ENCODE measurements at places on chromosomes 2 and 18.

DNA sequence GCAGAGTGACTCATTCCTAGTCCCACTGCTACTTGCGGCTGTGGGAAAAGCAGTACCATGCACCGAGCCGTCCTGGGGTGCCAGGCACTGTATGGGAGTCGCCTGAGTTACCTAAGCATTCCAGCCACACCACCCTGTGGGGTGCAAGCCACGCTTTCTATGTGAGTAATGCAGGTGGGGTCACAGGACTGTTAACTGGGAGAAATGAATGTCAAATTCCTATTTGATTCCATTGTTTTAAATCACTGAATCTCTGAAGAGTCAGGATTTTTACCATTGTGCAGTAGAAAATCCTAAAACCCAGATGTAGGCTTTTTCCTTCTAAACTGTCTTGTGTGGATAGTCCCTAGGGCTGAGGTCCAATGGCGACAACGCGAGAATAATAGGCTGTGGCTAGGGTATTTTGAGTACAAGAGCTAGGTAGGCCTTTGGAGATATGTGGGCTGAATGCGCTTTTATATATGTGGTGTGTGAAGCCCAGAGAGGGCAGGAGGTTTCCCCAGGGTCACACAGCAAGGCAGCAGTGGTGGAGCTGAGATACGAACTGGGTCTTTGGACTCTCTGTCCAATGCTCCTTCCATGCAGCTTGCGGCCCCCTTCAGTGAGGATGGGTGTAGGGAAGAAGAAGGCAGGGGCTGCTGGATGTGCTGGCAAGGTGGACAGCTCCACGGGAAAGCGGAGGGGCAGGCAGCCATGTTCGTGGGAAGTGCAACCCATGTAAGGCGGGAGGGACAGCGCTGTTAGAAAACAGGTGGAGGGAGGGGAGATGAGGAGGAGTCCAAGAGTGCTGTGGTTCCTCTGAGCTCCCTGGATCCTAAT is 83.2 kb downstream of the DDX1 start:
- DNase-seq: no peak

DNA sequence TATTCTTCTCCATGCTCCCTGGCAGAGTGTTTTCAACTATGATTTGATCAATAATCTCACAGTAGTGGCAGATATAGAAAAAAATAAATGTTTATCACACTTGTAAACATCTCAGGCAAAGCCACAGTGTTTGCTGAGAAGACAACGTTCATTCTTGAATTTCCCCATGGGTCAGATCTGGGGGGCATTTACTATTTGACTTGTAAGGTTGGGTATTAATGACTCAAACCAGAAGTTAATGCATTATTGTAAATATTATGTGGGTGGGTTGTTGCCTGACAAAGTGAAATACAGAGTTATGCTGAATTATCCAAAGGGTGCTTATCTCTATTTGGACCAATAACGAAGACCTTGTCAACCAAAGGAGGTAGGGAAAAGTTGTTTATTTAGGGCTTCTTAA is 149.7 kb upstream of the BOD1L2 start:
- DNase-seq: no peak

DNA sequence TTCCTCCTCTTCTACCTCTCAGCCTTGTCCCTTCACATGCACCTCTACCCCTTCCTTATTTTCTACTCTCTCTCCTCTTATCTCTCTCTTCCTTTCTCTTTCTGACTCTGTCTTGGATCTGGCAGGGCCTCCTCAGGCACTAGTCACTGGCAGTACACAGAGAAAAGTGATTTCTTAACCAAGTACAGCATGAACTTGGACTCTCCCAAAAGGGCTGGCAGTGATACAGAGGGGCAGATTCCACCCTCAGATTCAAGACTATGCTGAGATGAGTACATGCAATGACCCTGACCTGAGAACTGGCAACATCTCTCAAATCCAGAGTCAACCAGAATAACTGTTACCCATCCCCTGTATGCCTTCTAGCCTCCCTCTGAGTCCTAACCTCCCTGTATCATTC is 4.3 kb downstream of the AOX1 start:
- DNase-seq: no peak

- no peak for DNase-seq
Measured at GRCh38 chr18:25284281-25284680, 67.7 kb downstream of the ZNF521 start.

- DNase-seq: no peak
Measured at GRCh38 chr2:227597998-227598397, 695 bp upstream of the SCYGR2 start.

GRCh38 chr2:38106405-38107094 is 30.6 kb upstream of the CYP1B1 start:
- no peak for DNase-seq

GRCh38 chr18:8507915-8508705 is 101.1 kb upstream of the RAB12 start:
- no peak for DNase-seq

- DNase-seq: no peak
Measured at GRCh38 chr2:241561832-241562231, 3.3 kb downstream of the BOK start.

DNA sequence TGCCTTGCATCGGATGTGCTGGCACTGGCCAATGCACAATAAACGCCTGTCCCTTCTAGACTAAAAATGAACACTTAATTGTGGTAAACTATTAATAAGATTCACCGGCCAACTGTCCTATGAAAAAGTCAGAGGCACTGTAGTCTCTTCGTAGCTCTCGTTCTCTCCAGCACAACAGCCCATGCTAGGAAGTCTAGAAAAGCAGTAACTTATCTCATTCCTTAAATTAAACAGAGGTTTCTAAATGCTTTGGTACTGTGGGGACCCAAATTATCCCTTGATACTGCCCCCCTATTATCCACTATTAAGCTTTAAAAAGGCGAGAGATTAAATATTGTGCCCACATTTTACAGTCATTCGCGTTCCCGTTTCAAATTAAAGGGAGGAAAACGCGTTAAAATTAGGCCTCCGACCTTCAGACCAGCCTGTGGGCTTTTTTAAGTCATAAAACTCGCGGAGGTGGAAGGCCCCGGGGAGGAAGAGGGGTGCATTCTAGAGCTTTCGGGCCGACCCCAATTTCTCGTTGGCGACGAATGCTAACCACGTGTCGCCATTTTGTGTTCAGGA is 1.5 kb upstream of the PCBP1 start:
- DNase-seq: no peak

- DNase-seq: no peak
Measured at GRCh38 chr2:204604061-204604460, 58.8 kb downstream of the PARD3B start.

DNA sequence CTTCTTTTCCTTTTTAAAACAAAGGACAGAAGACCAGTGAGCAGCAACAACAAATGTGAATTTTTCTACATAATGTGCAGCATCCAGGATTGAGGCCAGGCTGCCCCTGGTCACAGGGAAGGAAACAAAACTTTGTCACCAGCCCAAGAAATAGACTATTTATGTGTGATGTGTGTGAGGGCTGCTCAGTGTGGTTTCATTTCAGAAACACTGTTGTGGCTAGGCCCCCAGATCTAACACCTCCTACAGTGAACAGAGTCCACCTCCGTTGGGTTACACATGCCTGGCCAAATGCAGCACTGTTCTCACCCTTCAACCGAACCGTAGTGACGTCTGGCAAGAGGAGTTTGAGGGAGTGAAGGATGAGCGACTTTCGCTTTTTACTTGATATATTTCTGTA is 146.3 kb upstream of the RIOK3 start:
- no peak for DNase-seq

GRCh38 chr2:232773815-232774214 is 2.5 kb downstream of the KCNJ13 start:
- no peak for DNase-seq

- DNase-seq: no peak
Measured at GRCh38 chr2:100610381-100610831, 47.6 kb downstream of the PDCL3 start.

- no peak for DNase-seq
Measured at GRCh38 chr2:170434900-170435621, 257.1 kb downstream of the MYO3B start.

DNA sequence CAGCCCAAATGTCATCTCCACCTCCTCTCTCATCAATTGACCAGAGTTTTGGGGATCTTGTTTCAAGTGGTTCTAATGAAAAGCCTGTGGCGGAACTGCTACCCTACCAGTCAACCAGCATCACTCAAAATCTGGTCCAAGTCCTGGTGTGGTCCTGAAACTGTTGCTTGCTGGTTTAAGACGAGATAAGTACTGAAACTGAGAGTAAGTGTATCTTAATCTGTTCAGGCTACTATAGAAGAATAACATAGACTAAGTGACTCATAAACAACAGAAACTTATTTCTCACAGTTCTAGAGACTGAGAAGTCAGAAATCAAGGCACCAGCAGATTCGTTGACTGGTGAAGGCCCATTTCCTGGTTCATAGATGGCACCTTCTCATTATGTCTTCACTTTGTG is 879 bp upstream of the GALNT5 start:
- no peak for DNase-seq

GRCh38 chr2:150878356-150878755 is 383.3 kb downstream of the RBM43 start:
- DNase-seq: no peak

- no peak for DNase-seq
Measured at GRCh38 chr2:73516033-73516432, 126.2 kb downstream of the NAT8 start.

GRCh38 chr18:34801774-34802173 is 91.7 kb downstream of the DTNA start:
- DNase-seq: no peak

GRCh38 chr2:107584577-107584976 is 242.1 kb upstream of the RGPD4 start:
- DNase-seq: no peak

- no peak for DNase-seq
Measured at GRCh38 chr2:19815746-19816145, 86.0 kb downstream of the TTC32 start.

DNA sequence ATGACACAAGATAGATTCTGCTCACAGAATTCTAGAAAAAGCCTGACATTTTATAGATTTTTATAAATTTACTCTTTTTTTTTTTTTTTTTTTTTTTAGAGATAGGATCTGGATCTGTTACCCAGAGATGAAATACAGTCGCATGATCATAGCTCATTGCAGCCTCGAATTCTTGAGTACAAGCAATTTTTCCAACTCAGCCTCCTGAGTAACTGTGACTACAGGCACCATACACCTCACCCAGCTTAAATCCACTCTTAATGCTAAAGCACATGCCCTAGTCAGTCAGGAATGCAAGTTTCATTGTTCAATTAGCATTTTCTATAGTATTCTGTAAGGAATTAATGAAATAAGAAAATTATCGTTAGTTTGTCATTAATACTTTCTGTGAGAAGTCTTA is 32.1 kb upstream of the WDR75 start:
- DNase-seq: no peak

- no peak for DNase-seq
Measured at GRCh38 chr2:239258248-239258647, 142.6 kb downstream of the HDAC4 start.

DNA sequence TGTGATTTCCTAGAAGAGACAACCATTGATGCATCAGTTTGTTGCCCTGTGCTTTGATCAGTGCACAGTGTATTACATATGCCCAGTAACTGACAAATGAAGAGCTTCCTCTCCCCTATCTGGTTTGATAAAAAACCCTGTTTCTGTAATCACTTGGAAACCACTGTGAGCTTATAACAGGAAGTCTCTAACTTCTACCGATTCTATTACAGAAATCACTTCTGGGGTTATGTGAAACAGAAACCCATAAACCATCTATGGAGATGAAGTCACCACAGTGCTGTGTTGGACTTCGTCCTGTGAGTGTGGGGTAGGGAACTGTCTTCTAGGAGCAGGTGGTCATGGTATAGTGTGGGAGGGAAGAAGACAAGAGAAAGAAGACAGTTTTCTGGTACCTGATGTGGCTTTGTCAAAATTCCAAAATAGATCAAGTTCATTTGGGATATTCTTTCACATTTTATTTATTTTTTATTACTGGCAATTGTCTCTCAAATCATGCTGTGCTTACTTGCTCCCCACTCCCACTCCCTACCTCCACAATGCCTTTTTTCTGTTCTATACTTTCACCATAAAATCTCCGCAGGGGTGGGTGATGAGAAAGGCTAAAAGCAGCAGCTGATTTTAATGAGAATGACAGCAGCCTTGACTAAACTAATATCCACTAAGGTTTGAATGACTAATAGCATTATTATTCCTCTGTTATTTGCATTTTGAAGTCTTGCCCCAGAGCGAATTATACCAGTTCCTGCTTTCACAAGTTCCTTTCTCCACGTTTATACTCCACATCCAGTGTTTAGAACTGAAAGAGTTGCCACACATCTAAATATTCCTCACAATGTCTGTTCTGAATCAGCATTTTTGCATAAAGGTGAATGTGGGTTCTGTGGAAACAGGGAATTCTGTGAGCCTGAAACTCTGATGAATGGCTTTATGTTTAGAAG is 41.7 kb upstream of the RND3 start:
- DNase-seq: no peak

DNA sequence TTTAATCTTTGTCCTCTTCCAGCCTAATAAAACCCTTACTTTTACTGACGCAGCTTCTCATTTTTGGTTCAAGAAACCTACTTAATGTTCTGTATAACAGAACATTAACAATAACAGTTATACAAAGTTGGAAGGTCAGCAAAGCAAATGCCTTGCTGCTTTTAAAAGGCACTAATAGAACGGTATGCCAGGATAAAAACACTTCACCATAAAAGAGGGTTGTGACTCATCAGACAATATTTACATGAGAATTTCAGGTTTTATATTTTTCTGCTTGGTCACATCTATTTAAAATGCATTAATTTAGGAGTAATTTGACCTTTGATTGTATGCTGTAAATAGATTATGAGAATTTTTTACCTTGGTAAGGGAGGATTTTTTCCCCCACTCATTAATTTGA is 3.0 kb downstream of the KLHL41 start:
- DNase-seq: no peak

GRCh38 chr2:46174345-46175170 is 122.6 kb upstream of the EPAS1 start:
- no peak for DNase-seq

DNA sequence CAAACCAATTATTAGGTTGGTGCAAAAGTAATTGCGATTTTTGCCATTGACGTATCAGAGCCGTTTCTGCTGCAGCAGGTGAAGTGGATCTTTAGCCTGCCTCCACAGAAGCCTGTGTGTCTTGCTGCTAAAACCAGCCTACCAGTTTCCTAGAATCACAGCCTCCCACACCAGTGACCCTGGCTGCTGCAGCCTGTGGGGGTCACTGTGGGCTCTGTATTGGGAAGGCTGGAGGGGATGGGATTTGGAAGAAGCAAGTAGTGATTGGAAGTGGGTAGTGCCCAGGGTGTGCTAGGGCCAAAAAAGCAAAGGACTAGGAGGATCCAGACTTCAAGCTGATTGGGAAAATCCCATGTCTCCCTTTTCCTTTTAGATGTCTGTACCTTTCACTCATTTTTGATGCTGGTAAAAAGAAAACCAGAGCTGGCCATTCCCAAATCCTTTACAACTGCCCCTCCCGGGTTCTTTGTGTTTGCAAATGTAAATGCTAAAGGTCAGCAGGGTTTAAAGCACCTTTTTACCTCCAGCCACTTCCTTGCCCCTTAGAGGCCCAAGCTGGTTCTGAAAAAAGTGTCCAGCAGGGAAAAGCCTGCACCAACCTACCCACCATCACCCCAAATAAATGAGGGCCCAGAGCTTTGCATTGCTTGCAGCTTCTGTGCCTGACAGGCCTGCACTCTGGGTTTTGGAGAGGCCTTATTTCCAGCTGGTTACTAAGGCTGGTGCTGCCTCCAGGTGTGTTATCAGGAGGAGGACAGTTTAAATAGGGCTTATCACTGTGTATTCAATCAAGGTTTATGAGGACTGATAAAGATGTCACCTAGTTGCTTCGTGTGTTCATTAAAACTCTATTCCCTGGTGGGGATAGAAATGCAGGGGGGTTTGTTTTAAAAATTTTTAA is 172.0 kb downstream of the MIB1 start:
- no peak for DNase-seq

GRCh38 chr2:191218292-191218898 is 26.8 kb upstream of the MYO1B start:
- DNase-seq: no peak

GRCh38 chr2:78992807-78993517 is 32.5 kb upstream of the REG3G start:
- no peak for DNase-seq

Data from esophagus squamous epithelium (tissue), 5 donors.